MCF 10A (cell line): ENCODE measurements at places on chromosomes 13 and 19. TPM values are rescaled to one million over a fixed set of nuclear protein-coding genes. Genes with fewer than 3 reads are reported as not detected.

DNA sequence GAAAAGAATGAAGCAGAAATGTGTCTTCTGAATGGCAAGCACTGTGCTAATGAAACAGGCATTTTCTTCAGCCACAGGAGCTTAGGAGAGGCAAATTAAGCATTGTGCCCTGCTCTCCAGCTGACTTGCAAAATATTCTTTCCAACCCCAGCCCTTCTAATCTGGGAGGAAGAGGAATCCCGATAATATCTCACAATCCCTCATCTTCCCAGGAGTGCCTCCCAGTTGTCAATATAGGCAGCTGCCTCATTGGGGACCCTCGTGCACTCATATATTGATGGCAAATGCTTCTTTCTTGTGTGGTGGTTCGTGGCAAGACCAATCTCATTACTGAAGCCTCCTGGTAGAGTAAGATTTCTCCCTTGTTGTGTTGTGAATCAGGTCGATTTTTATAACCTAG is 299.0 kb downstream of the COG6 start:
- DNase-seq = no peak

DNA sequence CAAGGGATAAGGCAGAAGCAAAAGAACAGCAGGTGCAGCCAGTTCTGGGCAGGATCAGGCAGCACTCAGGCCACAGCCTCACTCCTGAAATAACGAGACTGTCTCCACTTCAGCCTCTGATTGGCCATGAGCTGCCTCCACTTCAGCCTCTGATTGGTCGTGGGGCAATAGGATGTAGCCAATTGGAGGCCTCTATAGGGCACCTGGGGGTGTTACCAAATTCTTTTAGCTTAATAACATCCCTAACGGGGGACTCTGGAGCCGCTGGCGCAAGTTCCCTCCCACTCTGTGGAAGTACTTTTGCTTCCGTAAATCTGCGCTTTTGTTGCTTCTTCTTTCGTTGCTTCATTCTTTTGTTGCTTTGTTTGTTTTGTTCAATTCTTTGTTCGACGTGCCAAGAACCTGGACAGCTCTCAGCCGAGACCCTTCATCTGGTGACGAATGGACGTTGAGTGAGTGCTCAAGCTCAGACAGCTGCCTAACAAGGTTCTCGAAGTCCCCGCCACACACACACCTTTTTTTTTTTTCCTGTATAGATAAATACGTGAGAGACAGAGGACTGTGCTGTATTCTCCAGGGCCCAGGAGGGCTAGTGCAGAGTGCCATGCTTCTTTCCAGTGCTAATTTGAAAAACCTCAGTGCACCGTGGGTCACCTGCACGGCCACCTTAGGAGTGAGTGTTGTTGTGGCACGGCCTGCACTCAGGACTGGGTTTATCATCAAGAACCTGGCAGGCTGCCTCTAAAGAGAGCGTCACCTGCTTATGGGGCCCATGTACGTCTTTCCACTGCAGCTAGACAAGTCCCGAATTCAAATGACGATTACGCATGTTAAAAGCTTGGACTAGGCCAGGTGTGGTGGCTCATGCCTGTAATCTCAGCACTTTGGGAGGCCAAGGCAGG is 32.0 kb upstream of the TUBGCP3 start:
- no peak for DNase-seq

Gene FXYD7
- total RNA-seq = not detected in 2 replicates

DNA sequence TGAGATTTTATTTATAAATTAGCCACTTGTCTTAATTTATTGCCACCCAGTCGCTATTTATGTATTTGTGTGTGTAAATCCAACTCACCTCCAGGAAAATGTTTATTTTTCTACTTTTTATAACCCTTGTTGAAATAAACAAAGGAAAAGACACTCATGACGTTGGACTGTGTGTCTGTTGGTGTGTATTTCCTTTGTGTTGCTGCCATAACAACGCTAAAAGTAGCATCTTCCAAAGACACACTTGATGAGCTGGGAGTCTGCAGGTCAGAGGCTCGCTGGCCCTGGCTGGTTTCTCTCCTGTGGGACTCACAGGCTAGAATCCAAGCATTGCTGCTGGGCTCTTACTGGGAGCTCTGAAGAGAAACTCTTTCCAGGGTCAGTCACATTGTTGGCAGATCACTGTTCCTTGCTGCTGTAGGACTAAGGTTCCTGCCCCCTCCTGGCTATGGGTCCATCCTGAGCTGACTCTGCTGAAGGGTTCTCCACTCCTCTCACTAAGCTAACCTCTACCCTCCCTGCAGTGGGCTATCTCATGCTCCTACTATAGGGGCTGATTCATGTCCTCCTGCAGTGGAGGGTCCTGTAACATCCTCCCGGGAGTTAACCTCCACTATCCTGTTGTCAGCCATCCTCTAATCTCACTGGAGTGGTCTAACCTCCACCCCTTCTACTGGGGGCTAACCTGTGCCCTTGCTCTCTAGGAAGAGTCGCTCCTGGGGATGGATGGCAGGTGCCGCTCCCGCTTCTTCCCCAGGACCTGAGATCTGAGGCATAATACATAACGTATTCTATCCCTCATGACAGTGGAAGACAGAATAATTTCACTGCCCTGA is 2.1 kb downstream of the IFNL2 start:
- no peak for DNase-seq

DNA sequence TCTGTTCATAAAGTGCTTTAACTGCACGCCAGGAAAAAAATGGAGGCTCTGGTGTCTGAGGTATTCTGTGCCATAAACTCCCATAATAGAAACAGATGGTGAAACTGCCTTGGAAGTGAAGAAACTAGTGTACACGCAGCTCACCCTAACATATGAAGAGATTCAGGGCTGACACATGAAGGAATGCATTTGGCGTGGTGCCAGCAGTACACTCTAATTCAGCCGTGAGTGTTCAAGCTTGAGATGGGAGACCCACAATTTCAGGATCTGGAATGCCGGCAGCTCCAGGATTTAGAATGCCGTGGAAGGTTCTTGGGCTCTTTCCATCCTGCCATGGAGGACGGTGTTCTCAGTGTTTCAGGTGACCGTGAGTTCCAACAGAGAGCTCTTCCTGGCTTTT is 478.4 kb downstream of the TSHZ3 start:
- DNase-seq = no peak

DNA sequence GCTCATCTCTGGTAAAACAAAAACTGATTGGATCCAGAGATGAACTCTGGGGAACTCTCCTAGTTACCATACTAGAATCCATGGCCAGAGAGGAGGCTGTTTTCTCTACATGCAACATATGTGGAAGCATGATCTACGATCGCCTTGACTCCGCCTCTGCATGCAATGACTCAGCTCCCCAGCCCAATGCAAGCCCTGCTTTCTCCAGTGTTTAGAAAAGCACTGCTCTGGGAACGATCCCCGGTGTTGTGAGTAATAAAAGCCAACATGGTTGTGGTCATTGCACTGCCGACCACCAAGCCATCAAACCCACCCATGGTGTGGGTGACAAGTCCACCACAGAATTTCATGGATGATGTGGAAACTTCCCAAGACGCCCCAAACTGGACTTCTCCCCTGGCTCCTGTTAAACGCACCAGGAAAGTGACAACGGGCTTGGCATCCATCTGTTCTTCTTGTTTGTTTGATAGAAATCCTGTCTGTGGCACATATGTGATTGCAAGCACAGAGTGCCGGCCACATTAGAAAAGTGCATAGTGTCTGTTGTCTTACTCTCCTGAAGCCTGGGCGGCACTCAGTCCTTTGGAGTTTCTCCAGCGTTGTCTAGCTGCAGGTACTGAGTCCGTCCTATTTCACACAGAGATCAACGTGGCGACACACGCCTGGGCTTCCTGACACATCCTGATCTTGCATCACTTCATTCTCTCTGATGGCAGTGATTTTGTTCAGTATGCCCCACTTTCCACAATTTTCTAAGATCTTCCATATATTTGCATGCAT is 36.4 kb upstream of the VSTM2B start:
- DNase-seq = no peak
